ENCODE measurements at places on chromosomes 1 and 21.

DNA sequence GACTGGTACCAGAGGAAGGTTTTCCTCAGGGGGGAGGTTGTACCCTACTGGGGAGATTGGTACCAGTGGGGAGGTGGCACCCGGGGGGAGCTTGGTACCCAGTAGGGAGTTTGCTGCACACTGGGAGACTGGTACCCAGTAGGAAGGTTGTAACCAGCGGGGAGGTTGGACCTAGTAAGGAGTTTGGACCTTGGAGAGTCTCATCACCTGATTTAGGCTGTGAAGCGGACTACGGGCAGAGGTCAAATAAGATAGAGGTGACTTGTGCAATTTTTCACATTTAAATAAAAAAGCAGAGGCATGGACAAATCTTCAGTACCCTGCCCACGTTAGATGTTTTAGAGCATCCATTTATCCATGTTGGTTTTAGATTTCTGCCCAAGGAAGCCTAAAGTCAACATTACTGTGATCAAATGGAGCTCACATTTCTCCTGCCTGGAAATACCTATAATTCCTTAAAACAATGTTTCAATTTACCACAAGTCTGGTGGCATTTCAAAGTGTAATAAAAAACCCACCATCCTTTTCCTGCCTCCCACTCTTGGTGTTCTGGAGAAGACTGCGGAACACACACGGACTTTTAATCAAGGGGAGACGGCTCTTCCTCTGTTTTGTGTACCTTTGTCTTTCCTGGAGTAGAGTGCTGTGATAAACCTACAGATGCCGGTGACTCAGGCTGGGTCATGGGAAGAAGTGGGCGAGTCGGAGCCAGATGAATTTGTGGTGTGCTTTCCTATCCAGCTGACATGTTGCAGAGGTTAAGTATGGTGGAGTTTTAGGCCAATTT is 36.2 kb upstream of the MRPS6 start:
- DNase-seq, result no peak

DNA sequence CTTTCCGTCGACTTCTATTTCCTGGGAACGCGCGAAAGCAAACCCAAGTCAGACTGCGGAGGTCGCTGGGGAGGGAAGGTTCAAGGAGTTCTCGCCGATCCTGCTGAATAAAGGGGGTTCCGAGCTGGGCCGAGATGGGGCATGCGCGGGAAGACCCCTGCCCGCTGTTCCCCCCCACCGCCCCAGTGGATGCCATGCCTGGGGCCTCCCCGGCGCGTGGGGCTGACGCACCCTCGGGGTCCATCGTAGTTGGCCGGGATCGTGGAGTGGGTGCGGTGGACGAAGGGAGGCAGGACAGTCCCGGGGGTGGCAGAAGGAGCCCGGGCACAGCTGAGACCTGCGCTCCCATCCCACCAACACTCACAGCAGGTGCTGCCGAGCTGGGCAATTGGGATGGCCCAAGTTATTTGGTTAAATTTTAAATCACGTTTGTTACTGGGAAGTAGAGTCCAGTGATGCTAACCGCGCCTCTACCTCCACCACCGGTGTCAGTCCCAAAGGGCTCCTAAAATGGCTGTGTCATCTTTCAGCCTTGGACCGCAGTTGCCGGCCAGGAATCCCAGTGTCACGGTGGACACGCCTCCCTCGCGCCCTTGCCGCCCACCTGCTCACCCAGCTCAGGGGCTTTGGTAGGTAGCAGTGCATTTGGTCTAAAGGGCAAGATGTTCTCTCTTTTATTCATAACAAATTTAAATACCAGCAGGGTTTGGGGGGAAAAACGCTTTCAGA is 801 bp downstream of the MX1 start:
- DNase-seq, result no peak

- no peak for DNase-seq
Observed at GRCh38 chr1:1157914-1158710, 15.6 kb upstream of the TTLL10 start.

- no peak for DNase-seq
Observed at GRCh38 chr1:156664767-156665411, 12.3 kb downstream of the NES start.

DNA sequence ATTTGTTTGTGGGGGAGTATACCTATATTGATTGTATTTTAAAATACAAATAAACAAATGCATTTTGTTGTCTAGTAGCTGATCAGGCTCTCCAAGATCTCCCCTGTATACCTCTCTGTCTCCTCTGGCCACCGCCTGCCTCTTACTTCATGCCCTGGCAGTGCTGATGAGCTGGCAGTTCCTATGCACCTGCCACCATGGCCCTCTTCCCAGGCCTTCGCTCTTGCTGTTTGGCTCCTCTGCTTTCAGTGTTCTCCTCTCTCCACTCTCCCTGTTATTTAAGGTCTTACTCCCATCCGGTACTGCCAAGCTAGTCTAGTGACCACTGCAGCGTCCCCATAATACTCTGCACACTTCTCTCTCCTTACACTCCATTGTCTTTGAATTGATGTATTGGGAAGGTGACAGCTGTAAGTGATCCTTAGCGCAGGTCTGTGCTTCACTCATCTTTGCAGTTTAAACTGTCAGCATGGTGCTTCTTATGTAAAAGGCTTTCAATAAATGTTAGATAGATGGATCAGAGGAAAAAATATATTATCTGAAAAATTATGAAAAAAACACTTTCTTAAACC is 88.1 kb upstream of the ATP1A1 start:
- DNase-seq, result no peak
